ENCODE measurements at places on chromosomes 4 and X.

DNA sequence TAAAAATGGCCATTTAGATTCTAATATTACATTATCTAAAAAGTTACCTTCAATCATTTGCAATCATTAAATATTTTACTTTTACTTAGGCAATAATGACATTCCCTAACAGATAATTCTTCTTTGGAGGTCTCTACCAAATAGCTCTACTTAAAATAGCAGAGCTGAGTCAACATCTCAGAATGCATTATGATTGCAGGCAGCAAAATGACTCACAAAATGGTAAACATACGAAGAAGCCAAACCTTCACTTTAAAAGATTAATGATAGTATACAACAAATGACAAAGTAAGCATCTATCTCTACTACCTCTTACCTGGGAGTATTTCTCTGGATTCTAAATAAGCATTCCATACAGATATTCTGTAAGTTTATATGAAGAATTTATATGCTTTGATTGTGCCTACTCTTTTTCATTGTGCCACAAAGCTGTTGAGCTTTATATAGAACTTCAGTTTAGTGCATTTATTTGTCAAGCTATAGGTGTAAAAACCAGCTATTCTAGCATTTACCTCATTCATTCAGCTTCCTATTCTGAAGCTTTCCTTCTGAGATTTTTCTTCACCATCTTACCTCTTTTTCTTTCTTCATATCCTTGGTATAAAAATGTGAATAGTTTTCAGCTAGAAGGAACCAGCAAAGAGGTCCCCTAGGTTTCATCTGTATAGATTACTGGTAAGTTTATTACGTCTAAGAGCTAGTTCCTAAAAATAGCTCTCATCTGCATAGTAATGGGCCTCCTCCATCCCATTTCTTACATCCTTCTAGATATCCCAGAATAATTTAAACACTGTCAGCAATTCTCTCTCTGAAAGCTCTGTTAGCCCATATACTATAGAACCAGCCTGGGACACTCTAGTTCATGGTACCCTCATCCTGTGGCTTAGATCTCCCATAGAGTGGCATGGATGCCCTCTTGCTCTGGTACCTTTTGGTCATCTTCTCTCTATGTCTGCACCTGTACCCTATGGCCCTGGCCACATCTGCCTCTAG, 17.2 kb upstream of the SPCS3 start:
- DNase-seq = no peak

DNA sequence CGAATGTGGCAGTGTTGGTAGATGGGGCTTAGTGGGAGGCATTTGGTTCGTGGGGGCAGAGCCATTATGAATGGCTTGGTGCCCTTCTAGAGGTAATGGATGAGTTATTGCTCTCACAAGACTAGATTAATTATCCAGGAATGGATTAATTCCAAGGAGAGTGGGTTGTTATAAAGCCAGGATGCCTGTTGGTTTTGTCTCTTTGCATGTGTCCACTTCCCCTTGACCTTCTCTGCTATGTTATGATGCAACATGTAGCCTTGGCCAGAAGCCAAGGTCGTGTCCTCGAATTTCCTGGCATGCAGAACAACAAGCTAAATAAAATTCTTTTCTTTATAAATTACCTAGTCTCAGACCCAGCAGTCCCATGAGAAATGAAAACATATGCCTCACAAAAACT, 111.2 kb upstream of the PLS3 start:
- DNase-seq = no peak

GRCh38 chr4:116665716-116666115, 419.7 kb downstream of the TRAM1L1 start:
- no peak for DNase-seq

DNA sequence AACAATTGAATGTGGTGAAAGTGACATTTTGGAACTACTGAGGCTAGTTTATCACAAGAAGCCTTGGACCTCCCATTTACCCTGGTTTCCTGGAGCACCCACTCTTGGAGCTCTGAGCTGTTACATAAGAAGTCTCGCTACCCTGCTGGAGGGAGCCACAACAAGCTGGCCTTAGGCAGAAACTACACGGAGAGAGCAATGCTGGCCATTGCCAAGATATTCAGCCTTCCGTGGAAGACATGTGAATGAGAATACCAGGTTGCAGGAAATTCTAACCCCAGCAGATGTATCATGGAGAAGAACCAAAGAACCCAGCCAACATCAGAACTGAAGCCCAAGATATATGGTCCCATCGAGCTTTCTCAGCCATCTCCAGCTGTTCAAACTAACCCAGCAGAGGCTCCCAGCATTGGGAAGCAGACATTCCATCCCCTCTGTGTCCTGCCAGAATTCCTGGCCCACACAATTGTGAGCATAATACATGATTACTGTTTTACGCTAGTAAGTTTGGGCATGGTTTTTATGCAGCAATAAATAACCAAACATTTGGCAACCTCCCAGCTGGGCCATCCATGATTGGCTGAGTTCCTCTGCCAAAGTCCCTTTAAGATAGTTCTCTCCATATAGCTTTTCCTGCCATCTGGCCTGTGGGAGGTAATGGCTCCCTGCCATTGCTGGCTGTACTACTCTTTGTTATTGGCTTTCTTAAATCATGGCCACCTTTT, 17.9 kb upstream of the PDE5A start:
- no peak for DNase-seq

DNA sequence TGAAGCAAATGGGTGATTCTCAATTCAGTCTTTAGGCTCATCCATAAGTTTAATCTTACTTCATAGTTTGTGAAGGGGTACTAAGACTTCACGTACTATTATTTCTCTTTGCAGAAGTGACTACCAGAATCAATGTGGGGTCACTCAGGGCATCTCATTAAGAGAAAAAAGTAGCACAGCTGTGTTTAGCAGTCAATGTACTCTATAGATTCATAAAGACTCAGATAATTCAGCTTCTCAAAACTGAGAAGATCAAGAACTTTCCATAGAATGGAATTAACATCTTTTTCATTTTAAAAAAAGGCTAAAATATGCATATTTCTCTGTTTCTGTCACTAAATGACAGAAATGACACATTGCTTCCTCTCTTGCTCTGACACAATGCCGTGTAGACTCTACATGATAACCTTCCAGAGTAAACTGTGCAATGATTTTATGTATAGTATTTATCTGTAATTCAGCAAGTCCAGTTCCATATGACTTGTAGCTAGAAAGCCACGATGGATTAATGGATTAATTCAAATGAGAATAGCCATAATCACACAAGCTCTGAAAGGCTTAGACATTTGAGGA, 20.3 kb upstream of the LSM6 start:
- no peak for DNase-seq

DNA sequence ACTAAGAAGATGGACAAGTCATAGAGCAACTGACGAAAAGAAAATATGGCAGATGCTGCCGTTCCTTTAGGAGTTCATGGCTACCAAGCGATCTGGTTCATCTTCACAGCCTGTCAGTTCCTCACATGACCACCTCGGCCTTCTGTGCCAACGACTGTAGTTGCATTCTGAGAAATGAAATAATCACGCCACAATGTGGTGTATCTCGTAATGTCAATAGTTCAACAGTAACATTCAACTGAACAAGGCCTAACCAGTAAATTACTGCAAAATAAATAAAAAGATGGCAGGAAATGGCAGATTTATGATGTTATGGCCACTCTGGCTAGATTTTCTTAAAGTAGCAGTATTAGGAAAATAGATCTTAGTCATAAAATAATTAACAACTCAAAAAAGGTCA, 4.4 kb downstream of the GPRIN3 start:
- no peak for DNase-seq

- no peak for DNase-seq
These were observed 29.6 kb upstream of the AP1AR start for GRCh38 chr4:112201915-112202505.

DNA sequence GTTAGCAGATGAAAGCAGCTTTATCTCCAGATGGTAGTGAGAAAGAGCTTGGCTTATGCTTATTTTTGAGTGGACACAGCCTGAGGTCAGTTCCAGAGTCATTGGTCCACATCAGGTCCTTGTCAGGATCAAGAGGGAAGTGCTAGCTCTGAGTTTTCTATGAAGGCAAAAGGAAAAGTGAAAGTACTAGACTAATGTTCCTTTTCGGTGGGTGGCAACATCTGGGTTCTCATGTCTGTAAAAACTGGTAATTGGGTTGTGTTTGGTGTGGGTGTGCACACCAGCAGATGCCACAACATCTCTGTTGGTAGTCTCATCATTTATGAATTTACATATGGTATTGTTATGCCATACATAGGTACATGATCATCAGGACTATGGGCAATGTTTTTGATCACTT, 210.5 kb downstream of the PWWP3B start:
- DNase-seq = no peak

- DNase-seq = no peak
These were observed 29.2 kb downstream of the MSN start for GRCh38 chrX:65696613-65697012.
